SK-MEL-5 (cell line): ENCODE measurements at places on chromosomes 5 and 9.
A peak's percentile ranks its signal among the peaks of the same experiment; 100 is the strongest.

- DNase-seq = no peak
Measured at GRCh38 chr9:112349008-112349333, 15.6 kb upstream of the PTBP3 start.

- DNase-seq = no peak
Measured at GRCh38 chr9:137749511-137749910, 128.1 kb upstream of the CACNA1B start.

- no peak for DNase-seq
Measured at GRCh38 chr5:140674211-140674610, 835 bp upstream of the DND1 start.

DNA sequence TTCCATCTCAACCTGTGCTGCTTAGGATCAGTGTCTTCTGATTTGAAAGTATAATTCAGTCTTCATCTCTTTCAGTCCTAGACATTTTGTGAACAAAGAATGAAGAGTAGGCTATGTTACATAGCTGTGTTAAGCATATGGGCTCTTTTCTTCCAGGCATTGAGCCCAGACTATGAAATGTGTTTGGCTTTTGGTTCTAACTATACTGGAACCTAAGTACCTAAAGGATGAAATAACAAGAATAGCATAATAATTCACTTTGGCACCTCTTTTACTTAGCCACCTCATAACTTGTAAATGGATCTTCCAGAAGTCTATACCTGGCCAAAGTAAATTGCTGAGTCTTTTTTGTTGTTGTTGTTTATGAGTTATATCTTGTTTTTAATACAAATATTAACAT is 71.4 kb downstream of the SLF1 start:
- no peak for DNase-seq

- no peak for DNase-seq
Measured at GRCh38 chr9:15086156-15086763, 176.0 kb upstream of the FREM1 start.

DNA sequence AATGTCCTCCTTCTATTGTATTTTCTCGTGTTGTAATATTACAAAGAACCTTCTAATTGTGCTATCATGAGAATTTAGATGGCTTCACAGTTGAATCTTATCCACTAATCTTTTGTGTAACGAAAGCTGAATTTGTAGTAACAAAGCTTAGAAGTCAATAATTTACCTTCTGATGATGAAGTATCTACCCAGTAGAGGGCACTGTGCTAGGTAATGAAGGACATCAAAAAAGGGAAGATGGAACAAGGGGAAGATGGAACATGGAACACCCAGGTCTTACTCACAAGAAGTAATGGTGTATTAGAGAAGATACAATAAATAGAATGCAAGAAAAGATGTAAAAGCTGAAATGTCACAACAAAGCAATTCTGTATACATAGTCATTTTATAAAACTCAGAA is 131.0 kb upstream of the CCNG1 start:
- peak; percentile 51 for DNase-seq

GRCh38 chr9:106478727-106479126 is 384.2 kb upstream of the ZNF462 start:
- no peak for DNase-seq

DNA sequence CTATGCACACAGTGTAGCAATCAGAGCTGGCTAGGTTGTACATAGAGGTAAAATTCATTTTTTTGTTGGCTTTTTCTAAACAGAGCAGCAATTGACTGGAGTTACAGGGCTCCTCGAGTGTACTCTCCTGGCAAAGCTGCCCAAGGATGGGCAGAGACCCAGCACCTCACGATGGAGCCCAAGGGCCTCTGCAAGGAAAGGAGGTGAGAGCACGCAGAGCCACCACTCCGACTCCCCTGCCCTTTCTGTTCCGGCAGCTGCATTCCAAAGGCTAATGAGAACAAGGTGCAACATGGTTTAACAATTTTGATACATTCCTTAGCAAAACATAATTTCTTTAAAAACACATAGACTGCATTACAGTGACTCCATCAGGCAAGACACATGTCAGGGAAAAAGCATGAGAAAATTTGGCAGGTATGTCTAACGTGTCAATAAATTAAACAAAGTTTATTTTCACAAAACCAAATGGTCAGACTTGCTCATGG is 47.5 kb downstream of the SAXO1 start:
- DNase-seq = peak; percentile 3

GRCh38 chr9:20593537-20593936 is 28.8 kb downstream of the MLLT3 start:
- DNase-seq = no peak

- DNase-seq = no peak
Measured at GRCh38 chr5:98898743-98899142, 30.1 kb downstream of the CHD1 start.

- peak; percentile 40 for DNase-seq
Measured at GRCh38 chr9:124475158-124475867, 25.1 kb downstream of the ADGRD2 start.

DNA sequence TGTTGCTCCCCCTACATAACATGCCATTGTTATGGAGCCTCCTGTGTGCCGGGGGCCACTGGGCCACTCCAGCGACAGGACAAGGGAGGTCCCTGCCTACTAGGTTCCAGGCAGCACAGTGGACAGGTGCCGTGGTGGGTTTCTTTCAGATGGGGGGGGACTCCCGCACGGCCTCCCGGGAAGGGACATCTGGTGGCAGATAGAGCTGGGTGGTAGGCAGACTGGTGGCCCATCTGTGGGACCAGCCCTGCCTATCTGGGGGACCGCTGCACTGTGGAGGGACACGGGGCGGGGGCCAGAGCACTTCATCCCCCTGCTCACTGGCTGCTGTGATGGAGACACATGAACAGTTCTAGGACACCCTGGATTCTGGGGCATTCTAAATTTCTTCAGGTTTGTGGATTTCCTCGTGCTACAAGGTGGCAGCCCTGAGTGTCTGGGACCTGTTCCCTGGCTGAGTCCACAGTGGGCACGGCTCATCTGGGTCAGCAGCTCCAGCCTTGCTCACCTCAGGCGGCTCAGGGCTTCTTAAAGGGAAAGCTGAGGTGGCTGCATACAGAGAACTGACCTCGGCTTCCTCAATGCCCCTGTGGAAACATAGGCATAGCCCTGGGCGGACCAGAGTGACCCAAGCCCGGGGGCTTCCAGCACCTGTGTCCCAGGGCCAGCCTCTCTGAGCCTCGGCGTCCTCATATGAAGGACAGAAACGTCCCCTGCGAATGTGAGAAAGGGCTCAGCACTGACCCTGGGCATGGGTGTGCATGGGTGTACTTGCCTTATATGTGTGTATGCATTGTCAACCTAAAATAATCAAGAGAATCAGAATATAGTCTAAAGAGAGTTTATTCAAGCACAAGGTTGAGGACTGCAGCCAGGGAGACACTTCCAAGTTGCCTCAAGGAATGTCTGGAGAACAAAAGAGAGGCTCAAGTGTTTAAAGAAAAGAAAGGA is 22.5 kb downstream of the FGD3 start:
- no peak for DNase-seq

DNA sequence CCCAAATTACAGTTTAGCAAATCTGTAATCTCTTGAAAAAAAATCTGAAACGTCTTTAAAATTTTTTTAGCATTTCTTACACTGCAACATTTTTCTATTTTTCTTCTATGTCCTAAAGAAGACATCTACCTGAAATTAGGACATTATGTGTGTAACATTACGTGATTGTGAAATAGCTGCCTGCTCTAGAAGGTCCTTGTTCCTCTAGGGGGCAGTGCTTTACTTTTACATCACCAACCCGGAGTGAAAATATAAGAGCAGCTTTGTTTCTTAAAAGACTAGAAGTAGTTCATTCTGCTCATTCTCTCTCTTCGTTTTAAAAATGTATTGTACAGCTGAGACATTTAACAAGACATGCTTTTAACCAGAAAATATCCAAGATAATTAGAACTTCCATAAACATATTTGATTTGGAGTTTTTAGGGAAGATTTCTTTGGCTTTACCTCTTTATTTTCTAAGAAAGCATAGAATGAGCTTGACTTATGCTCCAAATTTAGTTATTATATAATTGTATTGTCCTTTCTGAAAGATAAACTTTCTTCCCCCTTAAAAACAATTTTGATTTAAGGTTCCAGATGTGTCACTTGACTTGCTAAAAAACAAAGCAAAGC is 48.1 kb upstream of the RIOK2 start:
- DNase-seq = peak; percentile 85

DNA sequence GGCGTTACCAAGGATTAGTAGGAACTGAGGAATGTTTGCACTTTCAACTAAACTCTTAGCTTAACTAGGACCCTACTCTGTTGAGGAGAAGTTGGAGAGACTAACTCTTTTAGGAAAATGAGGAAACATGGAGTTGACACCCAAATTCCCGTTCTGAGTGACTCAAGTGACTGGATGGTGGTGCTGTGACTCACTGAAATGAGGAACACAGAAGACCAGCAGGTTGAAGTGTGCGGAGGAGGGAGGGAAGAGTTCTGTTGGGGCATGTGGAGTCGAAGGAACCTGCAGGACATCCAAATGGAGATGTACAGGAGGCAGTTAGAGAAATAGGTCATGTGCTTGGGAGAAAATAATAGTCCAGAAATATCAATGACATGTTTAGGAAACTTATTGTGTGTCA is 8.2 kb downstream of the HEXB start:
- DNase-seq = no peak

DNA sequence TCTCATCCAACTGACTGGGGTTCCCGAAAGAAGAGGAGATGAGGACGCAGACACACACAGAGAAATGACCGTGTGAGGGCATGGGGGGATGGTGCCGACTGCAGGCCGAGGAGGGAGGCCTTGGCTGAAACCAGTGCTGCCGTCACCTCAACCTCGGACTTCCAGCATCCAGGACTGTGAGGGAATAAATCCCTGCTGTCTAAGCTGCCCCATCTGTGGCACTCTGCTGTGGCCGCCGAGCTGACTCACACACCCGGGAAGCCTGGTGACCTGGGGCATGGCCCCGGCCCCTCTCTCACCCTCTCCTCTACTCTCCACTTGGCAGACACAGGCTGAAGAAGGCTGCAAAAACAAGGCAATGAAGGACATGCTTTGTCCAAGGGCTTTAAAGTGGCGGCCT is 4.4 kb upstream of the COL5A1 start:
- no peak for DNase-seq

DNA sequence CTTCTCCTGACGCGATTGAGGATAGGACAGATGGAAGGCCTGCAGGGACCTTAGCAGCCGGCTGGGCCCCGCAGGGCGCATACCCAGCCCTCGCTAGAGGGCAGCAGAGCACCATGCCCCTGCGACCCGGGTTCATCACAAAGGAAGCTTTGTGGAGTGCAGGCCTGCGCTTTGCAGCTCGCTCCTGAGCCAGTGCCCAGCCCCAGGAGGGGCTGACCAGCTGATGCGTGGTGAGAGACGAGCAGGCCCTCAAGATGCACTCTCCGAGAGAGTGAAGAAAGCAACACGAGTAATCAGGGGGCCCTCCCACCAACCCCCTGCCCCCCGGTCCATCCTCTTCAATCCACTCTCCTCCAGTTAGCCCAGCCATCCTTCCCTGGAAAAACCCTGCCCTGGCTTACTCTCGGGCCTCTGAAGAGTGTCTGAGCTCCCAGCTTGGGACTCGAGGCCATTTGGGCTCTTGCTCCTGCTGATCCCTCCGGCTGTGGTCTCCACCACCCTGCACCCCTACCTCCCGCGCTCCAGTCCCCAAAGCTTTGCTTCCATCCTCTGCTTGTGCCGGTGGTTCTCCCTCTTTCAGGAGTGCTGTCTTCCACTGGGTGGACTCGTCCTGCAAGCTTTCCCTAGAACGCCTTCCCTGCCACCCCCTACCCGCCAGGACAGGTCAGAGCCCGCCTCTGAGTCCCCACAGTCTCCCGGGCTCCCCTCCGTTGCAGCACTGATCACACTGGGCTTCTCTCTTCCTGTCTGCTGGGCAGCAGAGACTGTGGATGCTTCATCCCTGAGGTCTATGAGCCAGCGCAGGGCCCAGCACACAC is 9.1 kb upstream of the KIF12 start:
- peak; percentile 87 for DNase-seq

DNA sequence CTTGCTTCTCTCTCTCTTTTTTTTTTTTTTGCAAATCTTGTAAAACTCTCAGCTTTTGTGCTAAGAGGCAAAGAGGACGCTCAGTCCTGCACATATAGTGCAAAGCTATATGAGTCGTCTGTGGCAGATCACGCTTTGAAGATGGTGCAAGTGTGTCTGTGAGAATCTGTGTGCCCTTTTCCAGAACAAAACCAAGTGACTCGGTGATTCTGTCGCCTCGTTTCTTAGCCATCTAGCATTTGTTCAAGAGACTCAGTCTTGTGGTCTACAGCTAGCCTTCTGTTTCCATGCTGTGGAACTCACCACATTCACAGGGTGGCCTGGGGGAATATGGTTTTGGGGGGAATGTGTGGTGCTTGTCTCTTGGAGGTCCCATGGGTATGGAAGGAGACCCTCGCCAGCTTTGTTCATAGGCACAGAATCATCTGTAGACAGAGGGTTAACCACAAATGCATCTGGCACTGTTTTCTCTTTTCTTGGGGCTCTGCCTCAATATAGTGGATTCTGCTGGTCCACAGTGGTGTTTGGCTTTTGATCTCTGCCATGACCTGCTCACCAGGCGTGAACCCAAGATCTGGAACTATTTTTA is 82.1 kb downstream of the C9orf152 start:
- DNase-seq = no peak

DNA sequence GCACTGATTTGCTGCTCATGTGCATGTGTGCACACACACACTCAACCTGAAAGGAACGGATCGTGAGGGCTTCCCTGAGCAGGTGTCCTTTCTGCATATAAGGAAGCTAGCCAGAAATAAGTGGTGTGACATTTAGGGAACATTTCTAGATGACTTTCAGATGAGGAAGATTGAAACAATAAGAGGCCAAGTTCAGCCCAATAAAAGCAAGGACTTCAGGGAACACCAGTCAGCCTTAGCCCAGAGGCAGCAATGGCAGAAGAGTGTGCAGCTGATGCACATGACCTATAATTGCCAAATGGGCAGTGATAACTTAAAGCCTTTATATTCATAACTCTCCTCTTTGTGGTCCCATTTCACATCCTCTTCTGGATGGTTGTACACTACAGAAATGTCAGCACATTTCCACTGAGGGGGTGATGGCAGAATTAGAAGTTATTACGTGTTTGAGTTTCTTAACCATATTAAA is 255.5 kb downstream of the TRIM32 start:
- no peak for DNase-seq

DNA sequence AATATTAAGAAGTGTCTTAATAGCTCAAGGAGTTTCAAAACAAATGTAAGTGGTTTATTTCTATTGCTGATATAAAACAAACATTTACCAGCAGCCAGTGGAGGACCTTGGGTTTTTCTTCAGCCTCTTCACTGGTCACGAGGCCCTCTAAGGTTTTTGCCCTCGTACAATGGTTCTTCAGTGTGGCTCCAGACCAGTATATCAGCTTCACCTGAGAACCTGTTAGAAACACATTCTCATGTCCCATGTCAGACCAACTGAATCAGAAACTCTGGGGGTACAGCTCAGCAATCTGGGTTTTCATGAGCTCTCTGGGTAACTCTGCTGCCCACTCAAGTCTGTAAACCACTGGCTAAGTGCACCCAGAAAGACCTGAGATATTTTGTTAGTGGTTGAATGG is 12.9 kb downstream of the WWC1 start:
- no peak for DNase-seq
